ENCODE measurements at places on chromosomes 1 and 21.
A peak's percentile ranks its signal among the peaks of the same experiment; 100 is the strongest.

DNA sequence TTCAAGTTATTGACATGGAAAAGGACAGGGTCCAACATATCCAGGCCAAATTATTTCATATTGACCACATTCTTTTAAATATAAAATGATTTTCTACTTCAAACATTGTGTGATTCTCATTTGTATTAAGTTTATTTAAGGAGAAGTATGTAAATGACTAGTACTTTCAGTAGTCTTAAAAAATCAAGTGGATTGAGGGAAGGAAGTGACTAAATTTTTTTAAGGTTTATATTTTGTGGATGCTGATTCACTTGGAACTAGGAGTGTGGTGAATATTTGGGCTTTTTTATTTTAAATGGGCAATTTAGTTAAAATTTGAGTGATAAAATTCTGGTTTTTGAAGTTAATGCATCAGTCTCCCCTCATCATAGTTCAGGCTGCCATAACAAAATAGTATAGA is 10.1 kb downstream of the PRRC2C start:
- DNase-seq = no peak

DNA sequence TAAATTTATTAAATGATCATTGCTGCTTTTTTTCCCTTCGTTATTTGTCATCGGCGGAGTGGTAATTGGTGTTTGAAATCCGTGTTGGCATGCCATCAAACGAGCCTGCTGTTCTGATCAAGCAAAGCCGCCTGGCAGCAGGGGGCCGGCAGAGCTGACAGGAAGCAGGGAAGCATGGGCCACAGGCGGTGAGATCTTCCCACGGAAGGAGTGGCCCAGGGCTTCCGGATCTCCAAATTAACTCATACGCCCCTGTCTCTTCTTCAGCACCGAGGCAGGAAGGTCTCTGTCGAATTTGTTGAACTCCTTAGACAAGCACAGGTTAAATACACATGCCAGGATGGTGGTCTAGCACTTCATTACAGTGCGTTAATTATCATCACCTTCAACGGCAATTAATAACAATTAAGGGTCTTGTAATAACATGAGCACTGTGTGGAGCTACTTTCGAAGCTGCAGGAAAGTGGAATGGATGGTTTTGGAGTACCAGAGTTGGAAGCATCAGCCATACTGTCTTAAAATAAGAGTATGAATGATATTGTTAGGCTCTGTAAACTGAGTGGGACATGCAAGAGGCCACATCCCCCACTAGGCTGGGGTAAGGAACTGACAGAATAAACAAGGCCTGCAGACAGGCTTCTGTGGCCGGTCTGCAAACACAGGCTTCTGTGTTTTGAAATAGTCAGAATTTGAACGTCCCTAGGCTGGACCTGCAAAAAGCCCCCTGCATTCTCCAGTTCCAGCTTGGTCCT is 199.4 kb upstream of the DAB1 start:
- DNase-seq = no peak

- DNase-seq = no peak
These were observed 181.0 kb upstream of the ARHGEF16 start for GRCh38 chr1:3273447-3273846.

GRCh38 chr1:117606649-117607430 is 992 bp downstream of the TENT5C start:
- peak; percentile 66 for DNase-seq

- no peak for DNase-seq
These were observed 155.1 kb downstream of the DYRK1A start for GRCh38 chr21:37521658-37522057.

DNA sequence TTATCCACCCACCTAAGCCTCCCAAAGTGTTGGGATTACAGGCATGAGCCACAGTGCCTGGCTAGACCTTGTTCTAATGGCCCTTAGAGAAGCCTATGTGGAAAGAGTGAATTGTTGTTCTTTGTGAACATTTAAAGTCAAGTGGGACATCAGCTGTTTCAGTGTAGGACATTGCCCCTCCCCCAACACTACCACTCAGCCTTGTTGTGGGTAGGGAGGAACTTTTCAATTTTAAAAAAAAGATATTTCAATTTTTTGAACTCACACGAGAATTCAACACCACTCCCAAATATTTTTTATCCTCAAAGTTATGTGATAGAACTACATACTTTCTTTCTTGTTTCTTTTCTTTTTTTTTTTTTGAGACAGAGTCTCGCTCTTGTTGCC is 36.7 kb upstream of the TMEM222 start:
- no peak for DNase-seq

GRCh38 chr1:178740491-178740890 is 15.4 kb downstream of the RALGPS2 start:
- no peak for DNase-seq

DNA sequence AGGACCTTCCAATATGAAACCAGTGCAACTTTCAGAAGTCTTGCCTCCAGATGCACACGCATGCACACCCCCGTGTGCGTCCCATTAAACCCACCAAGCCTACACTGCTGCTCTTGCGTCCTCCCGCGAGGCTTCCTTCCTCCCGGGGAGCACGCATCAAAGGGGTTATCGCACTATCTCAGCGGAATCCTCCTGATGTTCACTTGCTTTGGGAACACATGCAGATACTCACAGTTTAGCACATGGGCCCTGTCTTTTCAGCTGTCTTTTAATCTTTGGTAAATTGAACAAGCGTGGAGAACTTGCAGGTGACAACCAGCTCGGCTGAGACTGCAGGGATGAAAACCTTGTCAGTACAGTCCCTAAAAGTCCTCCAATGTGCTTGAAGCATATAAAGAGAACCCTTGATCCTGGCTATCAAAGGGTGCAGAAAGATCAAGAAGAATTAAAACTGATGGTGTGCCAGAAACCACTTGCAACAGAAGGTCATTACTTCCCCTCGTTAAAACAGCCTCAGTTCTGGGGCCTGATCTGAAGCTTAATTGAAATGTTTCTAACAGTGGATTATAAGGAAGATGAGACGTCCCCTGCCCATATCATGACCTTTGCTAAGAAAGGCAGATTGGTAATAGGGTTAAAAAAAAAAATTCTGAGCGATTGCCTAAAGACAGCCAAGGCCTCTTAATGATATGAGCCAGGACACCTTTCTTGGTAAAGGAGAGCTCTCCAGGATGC is 149.4 kb upstream of the LMO4 start:
- DNase-seq = no peak

- no peak for DNase-seq
These were observed 125.9 kb upstream of the ZBTB40 start for GRCh38 chr1:22325531-22326371.

DNA sequence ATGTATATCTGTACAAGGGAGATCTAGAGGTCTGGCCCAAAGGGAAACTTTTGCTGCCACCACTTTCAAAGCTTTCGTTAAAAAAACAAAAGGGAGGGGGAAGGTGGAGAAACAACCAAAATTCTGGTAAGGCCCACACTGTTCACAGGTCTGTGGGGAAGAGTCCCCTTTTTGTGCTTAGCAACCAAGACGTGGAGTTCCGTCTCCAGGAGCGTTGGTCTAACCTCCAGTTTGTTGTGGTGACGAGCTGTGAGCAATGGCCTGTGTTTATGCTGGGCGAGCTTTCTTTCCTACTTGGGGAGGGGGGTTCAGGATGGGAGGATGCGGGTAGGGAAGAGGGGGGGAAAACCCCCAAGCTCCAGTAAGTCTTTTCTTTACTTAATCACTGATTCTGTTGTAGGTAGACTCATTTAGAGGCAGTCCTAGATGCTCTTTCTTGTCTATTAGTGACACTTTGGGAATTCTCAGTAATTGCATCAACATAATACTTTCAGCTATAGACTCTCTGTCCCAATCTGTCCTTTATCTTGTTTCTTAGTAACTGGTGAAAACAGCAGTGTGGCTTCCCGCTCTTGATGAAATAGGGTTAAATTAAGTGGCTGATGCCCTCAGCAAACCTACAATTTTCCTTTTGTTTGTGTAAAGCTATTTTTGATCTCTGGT is 1.5 kb downstream of the HIPK1 start:
- DNase-seq = peak; percentile 79

DNA sequence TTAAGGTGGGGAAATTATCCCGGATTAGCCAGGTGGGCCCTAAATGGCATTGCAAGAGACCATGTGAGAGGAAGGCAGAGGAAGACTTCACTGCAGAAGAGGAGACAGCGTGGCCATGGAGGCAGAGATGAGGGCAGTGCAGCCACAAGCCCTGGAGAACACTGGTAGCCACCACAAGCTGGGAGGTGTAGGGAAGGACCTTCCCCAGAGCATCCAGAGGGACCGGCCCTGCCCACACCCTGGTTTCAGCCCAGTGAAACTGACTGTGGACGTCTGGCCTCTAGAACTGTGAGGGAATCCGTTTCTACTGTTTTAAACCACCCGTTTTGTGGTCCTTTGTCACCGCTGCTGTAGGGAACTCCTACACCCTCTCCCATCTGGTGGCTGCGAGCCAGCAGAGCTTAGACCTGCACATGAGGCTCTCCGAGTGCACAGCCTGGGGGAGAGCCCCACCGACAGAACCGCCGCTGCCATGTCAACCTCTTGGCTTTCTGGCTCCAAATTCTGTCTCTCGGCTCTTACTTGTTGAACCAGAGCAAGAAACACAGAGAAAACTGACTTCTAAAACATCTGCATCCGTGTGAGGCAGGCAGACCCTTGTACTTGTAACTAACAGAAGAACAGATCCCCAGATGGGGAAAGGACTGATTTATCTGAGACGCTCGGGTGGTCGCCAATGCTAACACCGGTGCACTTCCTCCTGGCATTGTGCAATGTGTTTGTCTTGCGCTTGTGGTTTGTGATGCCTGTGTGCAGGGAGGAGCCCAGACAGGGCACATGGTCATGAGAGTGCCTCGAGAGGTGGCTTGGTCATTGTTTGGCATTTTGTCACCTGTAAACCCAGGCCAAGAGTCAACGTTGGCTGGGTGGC is 90.8 kb upstream of the TMPRSS2 start:
- DNase-seq = no peak

DNA sequence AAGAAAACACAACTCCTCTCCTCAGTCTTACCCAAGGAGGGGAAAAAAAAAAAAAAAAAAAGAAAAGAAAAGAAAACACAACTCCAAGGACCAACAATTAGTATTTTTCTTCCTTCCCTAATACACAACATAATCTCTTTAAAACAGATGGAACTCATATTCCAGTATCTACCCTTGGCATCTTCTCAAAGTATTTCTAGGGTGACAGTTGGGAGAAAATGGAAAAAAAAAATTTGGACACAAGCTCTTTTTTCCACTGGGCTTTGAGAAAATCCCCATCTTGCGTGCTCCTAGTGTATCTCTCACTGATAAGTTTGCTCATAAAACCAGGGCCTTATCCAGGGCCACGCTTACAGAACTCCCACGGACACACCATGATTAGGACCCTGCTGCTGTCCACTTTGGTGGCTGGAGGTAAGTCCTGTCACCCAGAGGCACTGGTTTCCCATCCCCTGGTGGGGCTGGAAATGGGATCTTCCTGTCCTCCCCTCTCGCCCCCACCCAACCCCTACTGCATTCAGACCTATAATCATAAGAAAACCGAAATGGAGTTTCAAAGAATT is at the start of gene CELA2B:
Gene CELA2B, plus strand, starts transcription at position 353 of the 563 bp plus-strand sequence. Its CDS starts 22 bp downstream, at position 375.
- DNase-seq = no peak

GRCh38 chr21:35372201-35372600 is 323.1 kb upstream of the RUNX1 start:
- DNase-seq = no peak

Data from activated CD4-positive, alpha-beta T cell treated with anti-CD3 and anti-CD28 coated beads, Interleukin-2, amount 10 ng/mL, durations not matched to agents 7 days and 5 days (primary cell).